ENCODE measurements at places on chromosomes 2 and 18.

DNA sequence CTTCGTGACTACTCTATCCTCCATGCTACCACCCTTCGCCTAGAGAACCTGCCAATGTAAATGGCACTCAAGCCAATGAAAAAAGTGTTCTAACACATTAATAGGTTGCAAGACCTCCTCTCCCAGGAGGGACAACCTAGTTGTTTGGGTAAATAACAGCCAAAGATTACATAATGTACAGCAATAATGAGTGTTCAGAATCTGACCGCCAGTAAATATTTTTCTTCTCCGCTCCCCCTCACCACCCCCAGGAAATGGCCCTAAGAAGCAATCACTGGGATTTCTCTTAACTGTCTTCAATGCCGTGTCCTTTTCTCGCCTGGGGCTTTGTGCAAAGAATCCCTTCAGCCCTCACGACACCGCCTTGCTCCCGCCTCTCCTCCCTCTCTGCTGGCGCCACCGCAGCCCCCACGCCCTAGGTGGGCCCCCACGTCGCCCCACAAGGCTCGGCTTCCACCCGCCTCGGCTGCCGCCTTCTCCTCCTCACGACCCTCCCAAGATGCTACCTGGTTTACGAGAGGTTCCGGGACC is 458 bp downstream of the HYCC2 start:
- DNase-seq = no peak

- DNase-seq = no peak
Measured at GRCh38 chr2:166293984-166294383, 81.8 kb downstream of the SCN9A start.

GRCh38 chr2:23435250-23436035 is 50.5 kb downstream of the KLHL29 start:
- no peak for DNase-seq

GRCh38 chr2:142065700-142066099 is 65.1 kb downstream of the LRP1B start:
- no peak for DNase-seq

GRCh38 chr18:45213040-45213333 is 402.3 kb upstream of the SLC14A2 start:
- no peak for DNase-seq

- DNase-seq = no peak
Measured at GRCh38 chr18:70659036-70659925, 370.4 kb downstream of the SOCS6 start.

- DNase-seq = no peak
Measured at GRCh38 chr2:51620796-51621195, 588.9 kb upstream of the NRXN1 start.

DNA sequence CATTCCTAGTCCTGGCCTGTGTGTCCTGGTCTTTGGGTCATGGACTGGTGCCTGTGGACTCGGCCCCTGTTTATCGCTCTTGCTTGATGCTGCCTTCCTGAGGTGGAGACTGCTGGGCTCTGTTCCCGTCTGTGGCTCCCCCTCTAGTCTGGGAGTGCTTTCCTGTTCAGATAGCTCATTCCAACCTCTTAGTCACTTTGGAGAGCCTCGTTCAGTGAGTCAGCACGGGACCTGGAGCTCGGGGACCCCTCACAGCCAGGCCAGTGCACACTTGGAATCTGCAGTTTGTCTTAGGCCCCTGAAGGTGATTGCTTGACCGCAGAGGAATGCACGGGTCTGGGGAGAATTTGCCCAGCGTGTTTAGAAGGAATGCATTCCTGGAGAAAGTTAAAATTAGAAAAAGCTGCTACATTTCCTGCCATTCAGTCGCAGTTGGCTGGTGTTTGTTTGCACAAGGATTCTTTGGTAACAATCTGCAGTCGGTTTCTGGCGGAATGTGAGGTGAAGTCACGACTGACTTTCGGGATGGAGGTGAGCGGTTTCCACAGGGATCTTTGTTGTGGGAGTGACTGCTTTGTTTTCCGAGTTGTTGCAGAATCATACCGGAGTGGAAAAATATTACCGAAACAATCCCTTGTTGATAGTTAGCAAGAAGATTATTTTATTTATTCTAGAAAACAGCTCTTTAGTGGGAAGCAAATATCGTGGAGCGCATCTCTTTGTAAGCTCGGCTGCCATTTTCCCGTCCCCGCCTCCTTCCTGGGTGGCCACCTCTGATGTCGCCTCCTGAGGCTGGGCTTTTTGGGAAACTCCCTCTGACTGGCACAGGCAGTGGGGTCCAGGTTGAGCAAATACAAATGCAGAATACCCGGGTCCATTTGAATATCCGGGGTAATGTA is 29.6 kb downstream of the SH3BP4 start:
- DNase-seq = no peak

DNA sequence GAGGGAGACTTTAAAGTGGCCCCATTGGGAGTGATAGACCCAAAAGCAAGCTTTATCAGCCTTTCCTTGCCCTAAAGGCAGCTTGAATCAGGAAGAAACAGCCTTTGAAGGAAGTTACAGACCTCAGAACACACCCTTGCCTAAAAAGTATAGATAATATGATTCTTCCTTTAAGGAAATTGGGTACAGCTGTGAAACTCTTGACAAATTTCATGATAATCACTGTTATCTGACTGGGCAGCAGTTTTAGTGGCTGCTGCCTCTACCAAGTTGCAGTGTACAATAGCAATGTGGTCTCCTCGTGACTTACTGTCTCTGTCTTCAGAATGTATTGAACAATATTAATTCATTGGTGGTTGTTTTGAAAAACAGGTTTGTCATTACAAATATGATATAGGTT is 16.7 kb downstream of the HOXD1 start:
- no peak for DNase-seq

DNA sequence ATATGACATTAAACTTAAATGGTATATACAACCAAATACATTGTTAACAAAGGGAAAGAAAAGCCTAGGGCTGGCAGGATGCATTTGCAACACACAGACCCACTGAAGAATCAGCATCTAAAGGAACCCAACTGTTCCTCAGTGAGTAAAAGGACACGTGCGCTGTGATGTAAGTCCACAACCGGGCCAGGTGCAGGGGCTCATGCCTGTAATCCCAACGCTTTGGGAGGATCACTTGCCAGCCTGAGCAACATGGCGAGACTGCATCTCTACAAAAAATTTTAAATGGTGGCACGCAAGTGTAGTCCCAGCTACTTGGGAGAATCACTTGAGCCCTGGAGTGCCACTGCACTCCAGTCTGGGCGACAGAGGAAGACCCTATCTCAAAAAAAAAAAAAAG is 3.9 kb downstream of the DTNB start:
- no peak for DNase-seq

DNA sequence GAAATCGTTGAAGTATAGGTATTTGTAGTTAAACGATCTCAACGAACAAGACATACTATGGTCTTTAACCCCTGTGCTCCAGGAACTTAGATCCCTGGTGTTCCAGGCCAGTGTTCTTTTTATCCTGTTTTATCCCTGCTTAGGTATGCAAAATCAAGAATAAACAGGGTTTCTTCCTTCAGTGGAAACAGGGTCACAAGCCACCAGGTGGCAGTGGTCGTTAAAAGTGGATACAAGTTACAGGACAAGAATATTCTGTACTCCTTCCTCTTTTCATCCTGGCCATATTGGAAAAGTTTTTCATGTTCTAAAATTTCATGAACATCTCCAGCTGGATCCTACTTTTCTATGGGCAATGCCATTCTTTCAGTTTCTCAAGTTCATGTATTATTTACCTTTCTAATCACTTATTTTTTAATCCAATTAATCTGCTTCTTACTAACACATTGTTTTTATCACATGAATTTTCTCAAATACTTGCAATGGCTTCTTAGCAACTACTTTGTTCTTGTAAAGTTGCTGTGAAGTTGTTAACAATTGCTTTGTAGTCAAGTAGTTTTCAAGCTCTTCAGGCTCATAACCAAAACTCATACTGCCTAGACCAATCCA is 16.4 kb upstream of the HNMT start:
- DNase-seq = no peak

DNA sequence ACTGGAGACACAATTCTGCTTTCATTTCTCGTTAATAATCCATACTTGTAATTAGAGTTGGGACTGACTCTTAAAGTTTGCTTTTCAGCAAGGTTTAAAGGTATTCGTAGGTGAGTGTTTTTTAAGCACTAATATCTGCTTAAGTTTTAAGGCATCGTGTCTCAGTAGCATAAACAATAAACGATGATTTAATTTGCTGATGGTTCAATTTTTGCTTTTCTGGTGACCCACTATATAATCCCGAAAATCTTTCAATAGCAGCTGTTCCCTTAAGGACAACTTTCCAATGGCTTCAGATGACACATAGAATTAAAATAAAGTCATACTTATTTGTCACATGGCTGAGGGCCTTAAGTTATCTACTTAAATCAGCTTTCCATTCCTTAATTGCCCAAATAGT is 859.5 kb upstream of the SOX11 start:
- DNase-seq = no peak

- DNase-seq = no peak
Measured at GRCh38 chr2:38959466-38959865, 69.8 kb downstream of the ARHGEF33 start.

- DNase-seq = no peak
Measured at GRCh38 chr2:149739171-149739882, 151.8 kb upstream of the MMADHC start.

DNA sequence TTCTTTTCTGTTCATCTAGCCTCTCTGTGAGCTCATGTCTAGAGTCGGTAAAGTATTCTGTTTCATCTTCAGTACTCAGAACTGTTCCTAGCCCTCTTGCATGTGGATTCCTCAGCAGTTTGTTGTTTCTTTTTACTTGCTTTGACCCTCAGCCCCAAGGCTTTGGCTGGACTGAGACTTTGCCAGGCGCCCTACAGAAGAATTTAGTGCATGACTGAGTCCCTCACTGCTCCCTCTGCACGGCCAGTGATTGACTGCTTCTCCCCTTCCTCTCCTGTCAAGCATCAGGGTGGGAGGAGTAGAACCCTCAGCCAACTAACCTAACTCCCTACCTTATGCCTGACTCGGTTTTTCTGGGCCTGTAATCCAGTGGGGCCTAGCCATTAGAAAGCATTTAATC is 109.8 kb downstream of the ESCO1 start:
- no peak for DNase-seq

DNA sequence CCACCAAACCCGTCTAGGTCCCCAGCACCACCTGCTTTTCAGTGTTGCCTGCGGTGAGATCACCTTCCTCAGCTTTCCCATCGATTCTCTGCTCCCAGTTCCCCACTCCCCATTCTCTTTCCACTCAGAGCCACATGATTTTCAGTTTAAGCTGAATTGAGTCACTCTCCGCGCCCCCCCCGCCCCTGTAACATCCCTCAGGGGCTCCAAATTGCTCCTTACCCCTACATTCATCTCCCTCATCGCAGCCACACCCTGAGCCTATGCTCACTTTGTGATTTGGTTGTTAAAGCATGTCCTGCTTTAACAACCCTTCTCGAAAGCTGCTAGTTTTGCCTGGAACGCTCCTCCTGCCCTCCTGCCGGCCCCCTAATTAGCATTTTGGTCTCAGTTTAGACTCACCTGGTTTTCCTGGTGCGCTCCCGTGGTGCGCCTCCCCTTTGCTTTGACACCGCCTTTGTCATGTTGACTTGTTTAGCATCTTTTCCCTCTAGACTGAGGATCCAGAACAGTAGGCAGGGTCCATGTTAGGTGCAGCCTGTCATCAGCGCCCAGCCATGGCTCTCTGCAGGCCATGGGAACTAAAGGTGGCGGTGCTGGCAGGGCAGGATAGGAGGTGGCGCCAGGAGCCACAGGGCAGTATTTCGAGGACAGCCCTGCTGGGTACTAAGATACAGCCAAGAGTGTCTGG is 60.8 kb downstream of the ST3GAL5 start:
- no peak for DNase-seq

- no peak for DNase-seq
Measured at GRCh38 chr2:211390536-211391188, 834.3 kb downstream of the CPS1 start.

- no peak for DNase-seq
Measured at GRCh38 chr2:41061356-41061755, 609.5 kb upstream of the SLC8A1 start.

DNA sequence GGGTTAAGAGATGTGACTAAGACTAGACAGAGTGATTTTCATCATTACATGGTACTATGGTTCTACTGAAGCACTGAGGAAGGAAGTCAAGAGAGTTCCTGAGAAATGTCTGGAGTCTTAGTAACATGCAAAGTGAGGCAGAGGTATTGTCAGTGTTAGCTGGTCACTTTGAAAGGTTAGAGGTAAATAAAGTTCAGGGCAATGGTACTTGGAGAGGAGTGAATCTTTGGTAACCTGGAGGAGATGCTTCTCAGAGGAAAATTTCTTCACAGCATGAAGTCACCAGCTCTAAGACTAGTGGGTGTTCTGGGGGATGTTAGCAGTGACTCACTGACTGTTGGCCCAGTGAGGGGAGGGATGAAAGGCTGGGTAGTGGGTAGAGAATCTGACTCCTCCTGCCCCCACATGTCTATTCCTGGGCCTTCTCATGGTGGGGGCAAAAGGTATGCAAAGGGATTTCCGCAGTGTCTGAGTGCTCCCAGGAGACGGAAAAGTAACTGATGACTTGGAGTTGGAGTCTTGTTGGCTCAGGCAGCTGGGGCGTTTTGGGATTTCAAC is 23.3 kb upstream of the IL1RN start:
- DNase-seq = no peak

- no peak for DNase-seq
Measured at GRCh38 chr18:58491113-58491696, 137.7 kb downstream of the ALPK2 start.

GRCh38 chr2:200616193-200616592 is 30.4 kb downstream of the AOX1 start:
- DNase-seq = no peak

- no peak for DNase-seq
Measured at GRCh38 chr18:59846814-59847490, 52.8 kb upstream of the PMAIP1 start.

DNA sequence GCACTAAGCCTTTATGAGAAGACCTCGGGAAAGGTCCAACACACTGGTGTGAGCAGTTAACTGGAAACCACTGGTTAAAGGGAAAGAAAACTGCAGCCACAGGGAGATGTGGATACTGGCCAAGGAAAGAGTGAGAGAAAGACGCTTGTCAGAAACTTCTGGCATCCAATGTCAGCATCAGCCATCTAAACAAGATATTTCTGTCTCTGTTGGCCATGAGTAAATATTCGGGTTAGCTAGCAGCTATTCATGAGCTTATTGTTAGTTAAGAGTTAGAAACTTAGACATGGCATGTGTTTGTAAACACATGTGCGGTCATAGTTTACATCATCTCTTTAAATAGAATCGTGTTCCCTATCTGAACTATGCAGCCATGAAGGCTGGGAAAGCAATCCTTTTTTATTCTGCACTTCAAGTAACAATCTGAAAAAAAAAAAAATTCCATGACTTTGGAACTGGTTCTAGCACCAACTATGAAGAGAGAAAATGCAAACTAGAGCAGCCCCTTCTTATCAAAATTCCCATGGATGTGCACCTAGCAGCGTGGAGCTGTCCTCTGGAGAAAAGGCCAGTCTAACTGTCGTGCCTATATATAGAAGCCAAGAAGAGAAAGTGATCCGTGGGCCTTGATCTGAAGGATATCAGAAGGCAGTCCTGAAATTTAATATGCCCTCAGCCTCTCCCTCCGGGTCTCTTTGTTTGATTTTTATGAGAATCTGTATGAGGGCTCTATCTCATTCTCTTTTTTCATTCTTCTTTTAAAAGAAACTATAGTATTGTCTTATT is 84.0 kb upstream of the RFX8 start:
- DNase-seq = no peak

- DNase-seq = no peak
Measured at GRCh38 chr18:74530584-74530862, 3.8 kb upstream of the CNDP1 start.

Measured in activated CD8-positive, alpha-beta memory T cell treated with anti-CD3 and anti-CD28 coated beads for 1 hour (primary cell).